ENCODE measurements at places on chromosomes 3 and 15. TPM values are rescaled to one million over a fixed set of nuclear protein-coding genes. Genes with fewer than 3 reads are reported as not detected.

Gene WDR93
- total RNA-seq = 0.17 TPM

Gene SYNPR
- not detected for total RNA-seq

Gene POLR2M
- 109 TPM for total RNA-seq

Gene RAF1
- total RNA-seq = 68.1 TPM

Gene CLPX
- total RNA-seq = 42.4 TPM
